ENCODE measurements at places on chromosomes 13 and 19.

GRCh38 chr19:4124638-4125037 is 716 bp upstream of the MAP2K2 start:
- DNase-seq, result no peak

- no peak for DNase-seq
These were observed 848.1 kb downstream of the SLITRK6 start for GRCh38 chr13:84951128-84951527.

DNA sequence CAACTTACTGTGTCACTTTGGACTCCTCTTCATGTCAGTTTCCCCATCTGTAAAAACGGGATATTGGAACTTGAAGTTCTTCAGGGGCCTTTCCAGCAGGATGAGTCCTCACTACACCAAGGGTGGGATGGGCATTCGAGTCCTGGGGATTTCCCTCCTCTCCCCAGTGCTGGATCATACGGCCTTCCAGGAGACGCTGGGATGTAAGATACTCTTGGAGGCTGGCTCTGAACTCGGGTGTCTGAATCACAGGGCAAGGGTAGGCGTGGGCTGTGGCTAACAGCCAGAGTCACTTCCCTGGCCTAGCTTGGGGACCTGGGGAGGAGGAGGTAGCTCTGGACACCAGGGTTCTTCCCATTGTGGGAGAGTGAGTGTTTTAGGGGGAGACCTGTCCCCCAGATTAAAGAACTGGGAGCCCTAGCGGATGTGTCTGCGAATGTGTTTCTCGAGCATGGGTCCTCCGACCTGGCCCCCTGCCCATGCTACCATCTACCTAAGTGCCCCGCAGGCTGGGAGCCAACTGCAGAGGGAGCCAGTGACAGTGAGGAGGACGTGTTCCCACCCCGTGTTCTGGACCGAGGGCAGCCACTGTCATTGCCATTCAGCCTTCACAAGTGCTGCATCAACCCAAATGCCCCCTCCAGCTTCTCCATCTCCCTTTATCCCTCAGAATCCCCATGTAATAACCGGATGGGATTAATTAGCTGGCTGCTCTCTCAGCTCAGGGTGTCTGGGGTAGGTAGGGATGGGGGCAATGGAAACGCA is 2.4 kb upstream of the CYTH2 start:
- no peak for DNase-seq

GRCh38 chr19:29092712-29093552 is 120.0 kb downstream of the UQCRFS1 start:
- no peak for DNase-seq

- no peak for DNase-seq
These were observed 84.5 kb upstream of the PCDH20 start for GRCh38 chr13:61500176-61500575.

- DNase-seq, result no peak
These were observed 274.8 kb downstream of the TSHZ3 start for GRCh38 chr19:31074199-31075125.

- no peak for DNase-seq
These were observed 680.4 kb upstream of the SPRY2 start for GRCh38 chr13:81021284-81021840.

GRCh38 chr19:29967623-29968022 is 25.6 kb downstream of the URI1 start:
- no peak for DNase-seq

DNA sequence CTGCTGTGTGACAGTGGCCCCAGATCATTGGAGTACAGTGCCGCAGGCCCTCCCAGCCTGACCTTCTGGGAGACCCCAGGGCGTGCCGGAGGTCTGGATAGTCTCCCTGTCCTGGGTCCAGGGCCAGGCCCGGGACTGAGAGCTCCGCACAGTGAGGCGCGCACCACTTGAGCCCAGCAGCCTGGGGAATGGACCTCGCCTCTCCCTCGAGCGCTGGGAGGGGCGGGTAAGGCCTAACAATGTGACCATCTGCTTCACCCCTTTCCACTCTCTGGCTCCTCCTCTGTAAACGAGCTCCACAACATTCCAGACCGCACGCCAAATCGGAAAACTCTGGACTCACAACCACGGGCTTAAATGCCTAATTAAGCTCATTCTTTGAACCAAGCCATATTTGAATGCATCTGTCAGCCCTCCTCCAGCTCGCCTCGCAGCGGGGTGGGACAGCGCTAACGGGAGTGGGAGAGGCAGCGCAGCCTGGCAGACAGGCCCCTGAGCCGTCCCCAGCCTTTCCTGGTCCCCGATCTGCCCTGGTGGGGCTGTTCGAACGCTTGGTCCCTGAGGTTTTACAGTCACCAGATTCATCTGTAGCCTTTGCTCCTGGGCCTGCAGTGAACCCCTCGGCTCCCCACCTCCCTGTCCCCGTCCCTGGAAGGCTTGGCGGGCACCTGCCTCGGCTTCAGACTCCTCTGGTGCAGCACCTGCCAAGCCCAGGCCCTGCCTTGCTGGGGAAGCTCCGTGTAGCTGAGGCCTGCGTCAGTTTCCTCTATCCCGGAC is 120.7 kb upstream of the VSTM2B start:
- no peak for DNase-seq

DNA sequence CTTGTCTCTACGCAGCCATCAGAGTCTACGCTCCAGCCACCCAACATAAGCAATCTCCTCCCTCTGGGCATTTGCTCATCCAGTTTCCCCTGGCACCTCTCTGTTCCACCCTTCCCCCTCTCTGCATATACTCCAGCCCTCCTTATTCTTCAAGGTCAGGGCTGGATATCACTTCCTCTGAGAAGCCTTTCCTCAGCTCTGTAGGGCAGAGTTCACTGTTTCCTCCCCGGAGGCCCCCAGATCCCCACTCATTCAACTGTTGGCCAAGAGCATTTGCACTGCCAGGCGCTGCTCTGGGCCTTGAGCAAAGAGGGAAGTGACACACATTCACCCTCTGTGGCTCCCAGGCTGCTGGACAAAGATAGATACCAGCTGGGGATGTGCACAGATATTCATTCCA is 3.3 kb downstream of the FCGRT start:
- no peak for DNase-seq

- DNase-seq, result no peak
These were observed 6.3 kb upstream of the ZSWIM4 start for GRCh38 chr19:13788991-13789390.

GRCh38 chr13:98540476-98540875 is 36.4 kb downstream of the STK24 start:
- DNase-seq, result no peak

DNA sequence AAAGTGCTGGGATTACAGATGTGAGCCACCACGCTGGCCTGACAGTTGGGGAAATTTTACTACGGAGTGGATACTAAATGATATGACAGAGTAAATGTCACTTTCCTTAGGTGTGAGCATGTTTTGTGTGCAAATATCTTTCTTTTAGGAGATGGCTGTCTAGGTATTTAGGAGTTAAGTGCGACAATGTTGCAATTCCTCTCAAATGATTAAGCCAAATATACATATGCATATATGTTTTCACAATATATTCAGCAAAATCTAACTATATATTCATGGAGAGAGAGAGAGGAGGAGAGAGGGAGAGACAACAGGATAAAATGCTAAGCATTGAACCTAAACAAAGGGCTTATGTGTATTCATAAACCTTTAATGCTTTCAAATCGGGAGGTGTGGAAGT is 5.4 kb upstream of the SERTAD3 start:
- no peak for DNase-seq

DNA sequence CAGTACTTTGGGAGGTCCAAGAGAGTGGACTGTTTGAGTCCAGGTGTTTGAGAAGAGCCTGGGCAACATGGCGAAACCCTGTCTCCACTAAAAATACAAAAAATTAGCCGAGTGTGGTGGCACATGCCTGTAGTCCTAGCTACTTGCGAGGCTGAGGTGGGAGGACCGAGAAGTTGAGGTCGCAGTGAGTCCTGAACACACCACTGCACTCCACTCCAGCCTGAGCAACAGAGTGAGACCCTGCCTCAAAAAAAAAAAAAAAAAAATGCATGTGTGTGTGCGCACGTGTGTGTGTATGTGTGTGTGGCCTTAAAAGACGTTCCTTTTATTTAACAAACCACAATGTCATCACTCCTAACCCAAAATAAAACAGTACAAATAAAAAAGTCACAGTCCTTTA is 62.6 kb downstream of the MAP4K1 start:
- no peak for DNase-seq

DNA sequence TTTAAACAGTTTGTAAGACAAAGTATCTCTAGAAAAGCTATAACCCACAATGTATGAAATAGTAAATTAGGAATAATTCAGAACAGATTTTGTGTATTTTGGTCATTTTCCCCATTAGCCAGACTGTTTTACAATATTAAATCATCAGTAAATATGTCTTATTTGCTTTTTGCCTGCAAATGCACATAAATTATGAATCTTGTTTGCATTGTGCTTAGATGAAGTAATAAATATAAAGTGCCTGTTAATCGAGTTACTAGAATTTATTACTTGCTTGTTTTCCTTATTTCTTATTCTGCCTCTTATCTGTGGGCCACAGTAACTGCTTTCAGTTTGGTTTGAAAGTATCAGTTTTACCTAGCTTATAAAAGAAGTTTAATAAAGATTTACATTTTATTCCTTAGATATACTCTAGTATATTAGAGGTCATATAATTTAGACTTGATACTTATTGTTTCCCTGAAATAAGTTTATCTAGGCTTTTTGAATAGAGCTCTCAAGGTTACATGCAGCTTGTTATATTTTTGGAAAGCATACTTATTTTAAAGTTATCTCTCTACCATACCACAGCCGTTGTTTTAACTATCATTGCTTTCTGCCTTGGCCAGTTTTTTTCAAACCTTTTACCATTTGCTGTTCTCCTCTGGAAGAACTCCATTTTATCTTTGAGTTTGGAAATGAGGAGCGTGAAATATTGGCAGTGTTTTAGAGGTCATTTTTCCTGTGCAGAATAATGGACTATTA is 238.0 kb downstream of the NBEA start:
- no peak for DNase-seq

- DNase-seq, result no peak
These were observed 15.2 kb downstream of the TPT1 start for GRCh38 chr13:45325806-45326205.

- DNase-seq, result no peak
These were observed 3.7 kb upstream of the DOCK9 start for GRCh38 chr13:98981369-98982080.

DNA sequence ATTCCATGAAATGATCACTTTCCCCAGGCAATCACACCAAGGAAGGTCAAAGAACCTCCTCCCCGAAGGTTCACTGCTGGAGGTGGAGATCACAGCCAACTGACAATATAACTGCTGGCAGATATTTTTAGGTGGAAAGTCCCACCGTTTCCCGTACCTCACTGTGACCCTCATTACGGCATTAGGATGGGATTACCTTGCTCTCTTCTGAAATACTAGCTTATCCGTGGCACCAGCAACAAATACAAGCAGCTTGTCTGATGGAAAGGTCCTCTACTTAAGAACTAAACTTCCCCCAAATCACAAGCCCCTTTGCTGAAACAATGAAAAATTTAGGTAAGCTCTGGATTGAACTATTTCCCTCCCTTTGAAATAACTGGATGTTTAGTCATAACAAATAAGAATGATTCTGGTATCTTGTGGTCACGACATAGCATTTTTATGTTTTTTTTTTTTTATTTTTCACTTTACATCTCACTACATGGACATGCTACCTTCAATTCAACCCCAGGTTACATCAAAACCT is 178.9 kb downstream of the COL4A1 start:
- no peak for DNase-seq

DNA sequence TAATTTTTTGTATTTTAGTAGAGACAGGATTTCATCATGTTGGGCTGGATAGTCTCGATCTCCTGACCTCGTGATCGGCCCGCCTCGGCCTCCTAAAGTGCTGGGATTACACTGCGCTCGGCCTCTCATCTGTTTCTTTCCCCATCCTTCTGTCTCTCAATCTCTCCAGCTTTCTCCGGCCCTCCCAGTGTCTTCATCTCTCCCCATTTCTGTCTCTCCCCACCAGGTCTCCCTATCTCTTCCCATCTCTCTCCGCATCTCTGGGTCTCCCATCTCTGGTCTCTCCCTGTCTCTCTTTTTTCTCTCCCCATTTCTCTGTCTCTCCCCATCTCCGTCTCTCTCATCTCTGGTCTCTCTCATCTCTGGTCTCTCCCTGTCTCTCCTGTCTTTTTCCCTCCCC is 12.2 kb upstream of the NFIX start:
- DNase-seq, result no peak

DNA sequence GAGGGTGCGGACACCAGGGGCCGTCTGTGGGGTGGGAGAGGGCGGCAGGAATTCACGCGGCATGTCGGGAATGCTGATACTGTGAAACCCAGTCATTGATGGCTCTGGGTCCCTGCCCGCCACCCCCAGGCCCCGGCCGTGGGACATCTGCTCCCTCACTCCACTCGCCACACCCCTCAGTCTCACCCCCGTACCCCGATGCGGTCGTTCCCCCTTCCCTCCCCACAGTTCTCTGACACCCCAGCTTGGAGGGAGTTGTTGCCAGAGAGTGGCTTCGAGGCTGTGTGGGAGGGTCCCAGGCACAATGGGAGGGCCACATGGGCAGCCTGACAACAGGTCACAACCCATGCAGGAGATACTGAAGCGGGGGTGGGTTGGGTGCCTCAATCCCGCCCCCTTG is 1.8 kb downstream of the MAG start:
- no peak for DNase-seq

DNA sequence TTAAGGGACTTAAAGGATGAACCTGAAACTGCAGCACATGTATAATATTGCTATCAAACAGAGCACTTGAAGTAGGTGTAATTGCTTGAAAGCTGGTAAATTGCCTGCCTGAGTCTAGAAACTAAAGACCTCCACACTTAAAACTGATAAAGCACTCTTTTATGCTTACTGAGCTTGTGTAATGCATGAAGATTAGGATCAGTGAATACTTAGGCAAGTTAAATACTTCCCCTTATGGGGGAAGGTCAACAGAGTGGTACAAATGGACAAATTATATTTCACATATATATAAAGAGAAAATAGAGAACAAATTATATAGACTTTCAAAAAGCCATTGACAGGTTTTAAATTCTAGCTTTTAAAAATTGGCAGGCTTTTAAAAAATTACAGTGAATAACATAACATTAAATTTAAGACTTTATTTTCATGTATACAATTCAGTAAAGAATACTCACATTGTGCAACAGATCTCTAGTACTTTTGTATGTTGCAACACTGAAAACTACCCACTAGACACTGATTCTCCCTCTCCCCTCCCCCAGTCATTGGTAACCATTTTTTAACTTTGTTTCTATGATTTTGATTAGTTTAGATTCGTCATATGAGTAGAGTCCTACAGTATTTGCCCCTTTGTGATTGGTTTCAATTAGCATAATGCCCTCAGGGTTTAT is 23.9 kb downstream of the PIBF1 start:
- DNase-seq, result no peak

DNA sequence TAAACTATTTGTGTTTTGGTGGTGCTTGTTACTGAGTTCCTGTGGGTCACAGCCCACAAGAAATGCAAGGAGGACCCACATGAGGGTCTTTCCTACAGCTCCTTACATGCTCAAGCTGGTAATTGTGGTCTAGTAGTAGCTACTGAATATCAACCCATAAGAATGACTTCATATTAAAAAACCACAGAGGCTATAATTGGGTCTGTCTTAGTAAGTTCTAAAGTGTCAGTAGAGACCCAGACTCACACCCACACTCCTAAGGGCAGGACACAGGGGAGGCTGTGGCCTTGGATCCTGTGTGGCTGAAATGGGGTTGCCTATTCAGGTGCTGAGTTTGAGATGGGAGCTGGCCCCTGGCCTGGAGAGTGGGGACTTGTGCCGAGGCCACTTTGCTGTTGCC is 19.6 kb downstream of the TFDP1 start:
- DNase-seq, result no peak

Data from activated CD4-positive, CD25-positive, alpha-beta regulatory T cell (primary cell).